ENCODE measurements at places on chromosomes 3 and 15. TPM values are rescaled to one million over a fixed set of nuclear protein-coding genes. Genes with fewer than 3 reads are reported as not detected.

FGF7 gene
- polyA plus RNA-seq, result 25.9 TPM

GAP43 gene
- 0.41 TPM for polyA plus RNA-seq

SEMA3G gene
- polyA plus RNA-seq, result 5.8 TPM

ATP2C1 gene
- 152 TPM for polyA plus RNA-seq

GNAT1 gene
- not detected for polyA plus RNA-seq

LMCD1 gene
- 85.3 TPM for polyA plus RNA-seq

GP5 gene
- 1.00 TPM for polyA plus RNA-seq

CEP63 gene
- 35.8 TPM for polyA plus RNA-seq

CNTN6 gene
- polyA plus RNA-seq, result 7.9 TPM

MRPL3 gene
- 81.9 TPM for polyA plus RNA-seq

GCHFR gene
- 16.1 TPM for polyA plus RNA-seq

NRROS gene
- polyA plus RNA-seq, result 7.4 TPM

RTP4 gene
- 0.79 TPM for polyA plus RNA-seq

LRRC49 gene
- 20.1 TPM for polyA plus RNA-seq

SLC6A20 gene
- 1.6 TPM for polyA plus RNA-seq

MYL3 gene
- polyA plus RNA-seq, result 13.0 TPM

TMEM40 gene
- 2.2 TPM for polyA plus RNA-seq

TAMM41 gene
- polyA plus RNA-seq, result 20.5 TPM

PLS1 gene
- polyA plus RNA-seq, result 11.4 TPM

NLGN1 gene
- 9.0 TPM for polyA plus RNA-seq

PP2D1 gene
- 1.0 TPM for polyA plus RNA-seq

CYP1A2 gene
- polyA plus RNA-seq, result 0.21 TPM

CELF6 gene
- polyA plus RNA-seq, result 1.8 TPM

USF3 gene
- polyA plus RNA-seq, result 17.6 TPM

CCR9 gene
- not detected for polyA plus RNA-seq

MEX3B gene
- 14.0 TPM for polyA plus RNA-seq

CHRD gene
- 17.9 TPM for polyA plus RNA-seq

CCDC33 gene
- polyA plus RNA-seq, result 1.4 TPM

KIF15 gene
- polyA plus RNA-seq, result 31.8 TPM

SEMA7A gene
- 4.6 TPM for polyA plus RNA-seq

TM6SF1 gene
- 5.3 TPM for polyA plus RNA-seq

GATM gene
- 26.3 TPM for polyA plus RNA-seq

FSIP1 gene
- polyA plus RNA-seq, result 0.82 TPM

CKMT1B gene
- polyA plus RNA-seq, result 0.42 TPM

HAPLN3 gene
- polyA plus RNA-seq, result 2.4 TPM

ZIC4 gene
- not detected for polyA plus RNA-seq

Measured in left lung (tissue), 14 donors.